ENCODE measurements at places on chromosomes 7 and 10.

DNA sequence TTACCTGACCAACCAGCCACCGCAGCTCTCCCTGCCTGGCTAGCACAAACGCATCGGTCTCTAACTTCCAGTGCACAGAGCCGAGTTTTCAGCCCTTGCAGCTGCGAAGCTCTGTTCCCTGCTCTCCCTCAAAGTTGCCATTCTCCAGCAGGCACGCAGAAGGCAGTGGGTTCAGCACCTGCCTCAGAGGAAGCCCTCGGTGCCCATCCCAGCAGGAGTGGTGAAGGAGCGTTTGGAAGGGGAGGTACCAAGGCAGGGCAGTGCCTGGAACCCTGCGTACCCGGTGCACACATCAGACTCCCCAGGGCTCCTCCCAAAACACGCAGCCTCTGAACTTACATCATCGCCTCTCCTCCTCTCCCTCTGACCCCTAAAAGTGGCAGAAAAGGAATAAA is 1.7 kb upstream of the STK32C start:
- DNase-seq = no peak
- no peaks in the 10 kb centered on the region for H3K36me3 ChIP-seq
- H3K4me1 ChIP-seq = peaks cover 21% of the 10 kb centered on the region
- no peak overlapping the region for H3K4me3 ChIP-seq

- no peak overlapping the region for H3K27ac ChIP-seq
- H3K36me3 ChIP-seq = peaks cover 8% of the 10 kb centered on the region
- H3K4me3 ChIP-seq = no peak overlapping the region
- H3K27me3 ChIP-seq = no peaks in the 10 kb centered on the region
- peaks cover 5% of the 10 kb centered on the region for H3K4me1 ChIP-seq
Measured at GRCh38 chr7:139708541-139708940, 69.3 kb downstream of the HIPK2 start.

DNA sequence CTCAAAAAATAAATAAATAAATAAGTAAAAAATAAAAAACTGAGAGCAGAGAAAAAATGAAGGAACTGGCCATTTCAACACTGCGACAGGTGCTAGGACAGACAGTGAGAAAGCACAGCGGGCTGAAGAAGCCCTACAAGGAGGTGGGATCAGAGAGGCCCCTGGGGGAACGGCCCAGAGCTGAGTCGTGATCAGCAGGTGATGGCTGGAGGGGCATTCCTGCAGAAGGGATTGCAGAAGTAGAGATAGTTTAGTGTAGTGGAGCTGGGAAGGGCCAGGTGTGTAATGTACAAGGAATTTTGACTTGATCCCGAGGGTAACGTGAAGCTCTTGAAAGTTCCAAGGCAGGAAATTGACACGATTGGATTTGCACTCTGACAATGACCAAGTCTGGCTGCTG is 112.1 kb downstream of the CUL2 start:
- H3K4me1 ChIP-seq = no peaks in the 10 kb centered on the region
- no peak overlapping the region for H3K4me3 ChIP-seq
- no peak overlapping the region for H3K27ac ChIP-seq
- H3K27me3 ChIP-seq = no peaks in the 10 kb centered on the region
- no peaks in the 10 kb centered on the region for H3K36me3 ChIP-seq
- DNase-seq = no peak

DNA sequence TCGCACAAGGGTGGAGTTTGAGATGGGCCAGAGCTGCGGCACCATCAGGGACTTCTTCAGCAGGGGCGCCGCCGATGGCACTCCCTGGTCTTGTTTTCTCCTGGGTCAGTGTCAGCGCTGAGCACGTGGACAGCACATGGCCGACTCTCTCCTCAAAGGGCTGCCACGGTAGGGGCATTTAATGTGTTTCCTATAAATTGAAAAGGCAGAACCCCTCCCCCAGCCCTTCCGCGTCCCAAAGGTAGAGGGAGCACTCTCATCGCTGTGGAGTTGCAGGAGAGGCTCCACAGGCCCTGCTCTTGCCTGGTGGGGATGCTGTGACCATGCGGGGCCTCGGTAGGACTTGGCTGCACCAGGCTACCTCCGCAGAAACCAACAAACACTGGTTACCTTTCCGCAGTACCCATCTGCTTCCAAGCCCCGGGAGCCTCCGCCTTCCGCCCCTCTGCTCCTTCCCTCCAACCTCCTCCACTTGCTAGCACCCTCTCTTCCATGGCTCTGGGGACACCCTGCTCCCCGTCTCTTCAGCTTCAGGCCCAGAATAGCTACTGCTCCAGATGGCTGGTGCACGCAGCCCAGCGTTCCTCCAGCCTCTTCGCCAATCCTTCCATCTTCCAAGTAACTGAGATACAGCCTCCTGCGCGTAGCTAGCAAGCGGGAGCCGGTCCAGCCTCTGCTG is 166.3 kb upstream of the ADCY1 start:
- H3K27me3 ChIP-seq = peaks cover 2% of the 10 kb centered on the region
- DNase-seq = no peak
- no peak overlapping the region for H3K27ac ChIP-seq

DNA sequence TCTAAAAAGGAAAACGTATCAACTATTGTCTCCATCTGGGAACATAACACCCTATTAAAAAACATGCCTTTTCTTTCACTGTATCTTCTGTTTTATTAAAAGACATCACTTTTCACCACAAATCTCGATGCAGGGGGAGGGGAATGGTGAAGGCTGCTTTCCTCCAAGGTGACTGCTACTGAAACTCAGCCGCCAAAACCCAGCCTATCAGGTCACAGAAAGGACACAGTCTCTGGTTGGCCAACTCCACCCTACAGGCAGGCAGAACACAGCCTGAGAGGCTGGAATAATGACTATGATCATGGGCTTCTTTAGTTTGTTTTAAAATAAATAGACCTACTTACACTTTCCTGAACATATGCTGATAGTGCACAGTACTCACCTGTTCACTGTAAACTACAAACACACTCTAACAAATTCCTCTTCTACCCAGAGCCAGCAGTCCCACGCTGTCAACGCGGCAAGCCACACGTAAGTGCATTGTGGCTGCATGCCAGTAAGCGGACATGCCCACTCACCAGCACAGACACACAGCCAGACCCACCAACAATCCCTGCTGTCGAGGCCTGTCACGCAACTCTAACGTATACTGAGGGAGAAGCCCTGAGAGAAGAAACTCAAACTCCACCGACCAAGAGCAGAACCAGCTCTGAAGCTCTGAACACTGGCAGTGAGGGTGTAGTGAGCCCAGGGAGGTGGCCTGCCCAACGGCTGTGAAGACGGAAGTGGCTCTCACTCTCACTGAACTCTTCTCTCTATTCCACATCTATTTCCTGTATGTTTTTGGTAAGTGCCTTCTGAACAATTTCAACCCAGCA is 41.8 kb downstream of the NCAPG2 start:
- H3K27me3 ChIP-seq = no peaks in the 10 kb centered on the region
- DNase-seq = no peak
- H3K36me3 ChIP-seq = peaks cover 21% of the 10 kb centered on the region
- no peaks in the 10 kb centered on the region for H3K4me1 ChIP-seq

DNA sequence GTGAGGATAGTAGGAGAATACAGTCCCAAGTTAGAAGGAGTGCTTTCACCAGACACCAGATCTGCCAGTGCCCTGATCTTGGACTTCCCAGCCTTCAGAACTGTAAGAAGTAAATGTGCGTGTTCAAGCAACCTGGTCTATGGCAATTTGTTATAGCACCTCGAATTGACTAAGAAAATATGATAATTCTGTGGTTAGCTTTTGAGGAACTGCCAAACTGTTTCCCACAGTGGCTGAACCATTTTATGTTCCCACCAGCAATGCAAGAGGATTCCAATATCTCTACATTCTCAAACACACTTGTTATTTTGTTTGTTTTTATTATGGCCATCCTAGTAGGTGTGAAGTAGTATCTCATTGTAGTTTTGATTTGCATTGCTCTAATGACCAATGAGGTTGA is 47.0 kb downstream of the RBM20 start:
- no peaks in the 10 kb centered on the region for H3K27me3 ChIP-seq
- no peaks in the 10 kb centered on the region for H3K4me1 ChIP-seq

DNA sequence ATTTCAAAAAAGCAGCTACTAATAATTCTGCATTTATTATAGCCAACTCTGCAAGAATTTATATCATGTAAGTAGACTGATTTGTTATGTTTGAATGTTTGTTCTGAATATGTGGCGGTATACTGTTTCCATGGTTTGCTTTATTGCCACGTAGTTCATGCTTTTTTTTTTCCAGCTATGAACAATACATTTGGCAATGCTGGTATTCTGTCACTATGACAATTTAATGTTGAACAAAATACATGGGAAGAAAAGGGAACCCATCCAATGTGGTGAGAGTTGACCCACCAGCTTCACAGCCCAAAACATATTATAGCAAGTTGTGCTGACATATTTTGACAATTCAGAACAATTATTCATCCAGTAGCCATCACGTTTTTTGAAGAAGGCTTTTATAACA is 145.6 kb downstream of the CCDC71L start:
- H3K27ac ChIP-seq = no peak overlapping the region
- H3K4me3 ChIP-seq = no peak overlapping the region
- no peaks in the 10 kb centered on the region for H3K36me3 ChIP-seq
- H3K4me1 ChIP-seq = no peaks in the 10 kb centered on the region
- H3K27me3 ChIP-seq = peaks cover 3% of the 10 kb centered on the region

DNA sequence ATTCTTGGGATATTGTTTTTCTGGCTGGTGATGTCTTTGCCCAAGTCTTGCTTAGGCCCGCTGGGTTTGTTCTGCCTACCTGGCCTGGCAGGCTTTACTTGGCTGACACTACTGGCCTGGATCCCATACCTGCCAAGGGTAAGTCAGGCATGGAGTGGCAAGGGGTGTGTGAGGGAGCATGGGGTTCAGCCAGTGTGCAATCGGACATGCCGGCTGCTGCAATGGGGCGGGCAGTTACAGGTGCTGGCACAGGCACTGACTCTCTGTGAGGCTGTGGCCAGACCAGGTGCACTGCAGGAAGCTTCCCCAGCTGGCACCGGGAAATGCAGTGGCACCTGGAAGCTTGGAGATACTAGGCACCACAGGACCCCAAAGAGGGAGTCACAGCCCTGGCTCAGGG is 168.4 kb downstream of the PON1 start:
- no peak overlapping the region for H3K27ac ChIP-seq
- no peak for DNase-seq
- no peaks in the 10 kb centered on the region for H3K4me1 ChIP-seq
- H3K4me3 ChIP-seq = no peak overlapping the region
- no peaks in the 10 kb centered on the region for H3K27me3 ChIP-seq
- no peaks in the 10 kb centered on the region for H3K36me3 ChIP-seq

DNA sequence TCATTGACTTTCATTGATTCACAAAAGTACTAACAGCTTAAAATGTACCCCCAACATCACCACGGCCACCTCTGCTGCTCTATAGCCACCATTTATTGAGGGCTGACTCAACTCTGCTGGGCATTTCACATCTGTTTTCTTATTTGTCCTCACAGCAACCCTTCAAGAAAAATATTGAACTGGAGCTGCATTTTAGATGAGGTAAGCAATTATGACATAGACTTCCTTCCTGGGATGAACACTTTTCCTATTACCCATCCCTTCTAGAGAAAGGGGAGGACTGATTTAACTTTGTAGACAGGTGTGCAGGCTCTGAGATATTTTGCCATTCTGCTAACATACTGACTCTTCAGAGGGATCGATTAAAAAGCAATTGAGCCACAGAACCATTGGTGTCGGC is 217.4 kb downstream of the CACNA2D1 start:
- H3K27ac ChIP-seq = no peak overlapping the region
- no peaks in the 10 kb centered on the region for H3K27me3 ChIP-seq
- no peaks in the 10 kb centered on the region for H3K4me1 ChIP-seq
- no peak overlapping the region for H3K4me3 ChIP-seq
- no peaks in the 10 kb centered on the region for H3K36me3 ChIP-seq

DNA sequence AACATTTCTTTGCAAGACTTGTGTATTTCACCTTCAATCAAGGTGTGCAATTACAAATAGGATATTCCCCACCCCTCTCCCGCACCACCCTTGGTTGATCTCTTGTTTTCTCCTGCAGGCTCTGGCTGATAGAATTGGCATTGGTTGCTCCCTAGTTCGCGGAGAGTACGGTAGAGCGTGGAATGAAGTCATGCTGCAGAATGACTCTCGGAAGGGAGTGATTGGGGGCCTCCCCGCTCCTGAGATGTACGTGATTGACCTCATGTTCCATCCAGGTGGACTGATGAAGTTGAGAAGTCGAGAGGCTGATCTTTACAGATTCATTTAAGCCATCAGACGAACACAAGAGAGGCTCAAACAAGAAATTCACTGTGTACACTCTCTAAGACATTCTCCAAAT is 58.2 kb upstream of the MSRB2 start:
- H3K27me3 ChIP-seq = no peaks in the 10 kb centered on the region
- no peaks in the 10 kb centered on the region for H3K36me3 ChIP-seq
- no peak overlapping the region for H3K27ac ChIP-seq
- H3K4me1 ChIP-seq = no peaks in the 10 kb centered on the region

DNA sequence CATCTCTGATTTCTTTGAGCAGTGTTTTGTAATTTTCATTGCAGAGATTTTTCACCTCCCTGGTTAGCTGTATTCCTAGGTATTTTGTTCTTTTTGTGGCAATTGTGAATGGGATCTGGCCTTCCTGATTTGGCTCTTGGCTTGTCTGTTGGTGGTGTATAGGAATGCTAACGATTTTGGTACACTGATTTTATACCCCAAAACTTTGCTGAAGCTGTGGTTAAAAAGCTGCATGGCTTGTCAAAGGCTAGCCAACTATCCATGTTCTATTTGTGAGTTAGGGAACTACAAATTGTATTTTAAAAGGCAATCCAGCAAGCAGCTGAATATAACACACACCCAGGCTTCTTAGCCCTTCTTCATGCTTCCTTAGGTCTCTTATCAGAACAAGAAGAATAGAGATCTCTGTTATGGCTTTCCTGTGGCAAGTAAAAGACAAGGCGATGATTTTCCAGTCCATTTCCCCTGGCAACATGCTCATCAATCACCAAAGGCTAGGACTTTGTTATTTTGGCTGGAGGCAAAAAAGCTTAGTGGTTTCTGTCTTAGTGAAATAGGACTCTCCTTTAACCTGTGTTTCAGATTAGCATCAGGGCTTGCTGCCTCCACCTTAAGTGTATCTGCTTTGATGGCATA is 77.5 kb downstream of the CDK6 start:
- H3K36me3 ChIP-seq = peaks cover 18% of the 10 kb centered on the region
- H3K4me1 ChIP-seq = peaks cover 31% of the 10 kb centered on the region
- no peak overlapping the region for H3K4me3 ChIP-seq
- DNase-seq = no peak

- H3K4me1 ChIP-seq = no peaks in the 10 kb centered on the region
- H3K27me3 ChIP-seq = no peaks in the 10 kb centered on the region
- H3K36me3 ChIP-seq = no peaks in the 10 kb centered on the region
- DNase-seq = no peak
- H3K27ac ChIP-seq = no peak overlapping the region
- no peak overlapping the region for H3K4me3 ChIP-seq
Measured at GRCh38 chr10:115525141-115525540, 432.0 kb downstream of the ATRNL1 start.

GRCh38 chr10:71795248-71795647 is 21.9 kb upstream of the VSIR start:
- H3K4me1 ChIP-seq = peaks cover 45% of the 10 kb centered on the region
- H3K27ac ChIP-seq = no peak overlapping the region
- no peak overlapping the region for H3K4me3 ChIP-seq
- peak; percentile 60 for DNase-seq
- H3K36me3 ChIP-seq = no peaks in the 10 kb centered on the region

- H3K36me3 ChIP-seq = no peaks in the 10 kb centered on the region
- H3K27me3 ChIP-seq = no peaks in the 10 kb centered on the region
- no peak overlapping the region for H3K27ac ChIP-seq
- H3K4me1 ChIP-seq = no peaks in the 10 kb centered on the region
- peak; percentile 2 for DNase-seq
Measured at GRCh38 chr10:2145926-2146478, 408.7 kb upstream of the ADARB2 start.

- H3K36me3 ChIP-seq = no peaks in the 10 kb centered on the region
- no peak for DNase-seq
- H3K27ac ChIP-seq = no peak overlapping the region
- H3K27me3 ChIP-seq = no peaks in the 10 kb centered on the region
- H3K4me3 ChIP-seq = no peak overlapping the region
- H3K4me1 ChIP-seq = no peaks in the 10 kb centered on the region
Measured at GRCh38 chr7:31948029-31948428, 122.2 kb downstream of the PDE1C start.

Measured in common myeloid progenitor, CD34-positive (primary cell).